CD4-positive, alpha-beta memory T cell (primary cell): ENCODE measurements at places on chromosomes 5 and 9. TPM values are rescaled to one million over a fixed set of nuclear protein-coding genes. Genes with fewer than 3 reads are reported as not detected.

DNA sequence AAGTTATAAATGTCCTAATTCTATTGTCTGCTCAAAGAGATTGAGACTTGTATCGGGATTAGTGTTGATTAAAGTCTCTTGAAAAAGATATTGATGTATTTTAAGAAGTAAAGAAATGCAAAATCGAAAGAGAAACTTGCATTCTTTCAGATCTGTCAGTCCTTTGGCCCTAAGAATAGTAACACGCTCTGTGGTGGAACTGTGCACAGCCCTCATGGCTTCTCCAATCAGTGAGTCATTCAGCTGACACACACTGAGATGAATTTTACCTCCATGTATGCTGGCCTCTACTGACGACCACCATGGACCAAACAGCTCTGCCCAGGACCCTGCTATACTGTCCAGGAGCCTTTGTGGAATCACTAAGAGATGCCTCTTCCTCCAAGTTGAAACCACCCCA is 232.4 kb downstream of the ESM1 start:
- no peak for DNase-seq

GRCh38 chr9:133171161-133171961 is 7.6 kb upstream of the GBGT1 start:
- DNase-seq: no peak

DNA sequence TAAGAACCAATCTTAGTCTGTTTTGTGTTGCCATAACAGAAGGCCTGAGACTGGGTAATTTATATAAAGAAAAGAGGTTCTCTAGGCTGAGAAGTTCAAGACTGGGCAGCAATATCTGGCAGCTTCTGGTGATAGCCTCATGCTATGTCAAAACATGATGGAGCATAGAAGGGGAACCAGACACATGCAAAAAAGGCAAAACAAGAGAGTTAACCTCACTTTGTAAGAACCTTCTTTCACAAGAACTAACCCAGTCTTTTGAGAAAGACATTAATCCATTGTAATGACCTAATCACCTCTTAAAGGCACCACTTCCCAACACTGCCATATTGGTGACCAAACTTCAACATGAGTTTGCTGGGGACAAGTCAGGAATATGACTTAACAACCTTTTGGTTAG is 37.3 kb downstream of the FSD1L start:
- no peak for DNase-seq

Gene TLX3
- polyA plus RNA-seq: not detected

DNA sequence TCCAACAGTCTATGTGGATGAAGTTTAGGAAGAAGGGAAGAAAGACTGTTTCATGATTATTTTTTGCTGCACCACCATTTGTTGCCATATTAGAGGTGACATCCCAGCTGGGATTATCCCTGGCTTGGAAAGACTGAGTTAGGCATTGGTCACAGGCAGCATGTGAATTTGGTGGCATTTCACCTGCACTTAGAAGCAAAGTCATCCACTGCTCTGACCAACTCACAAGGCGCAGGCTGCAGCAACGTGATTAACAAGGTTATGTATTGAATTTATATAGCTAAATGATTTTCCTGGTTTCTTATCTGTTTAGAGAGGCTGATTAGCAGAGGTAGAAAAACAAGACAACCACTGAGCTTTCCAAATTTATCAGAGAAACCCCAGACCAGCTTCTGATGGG is 2.7 kb downstream of the FYB1 start:
- DNase-seq: no peak

DNA sequence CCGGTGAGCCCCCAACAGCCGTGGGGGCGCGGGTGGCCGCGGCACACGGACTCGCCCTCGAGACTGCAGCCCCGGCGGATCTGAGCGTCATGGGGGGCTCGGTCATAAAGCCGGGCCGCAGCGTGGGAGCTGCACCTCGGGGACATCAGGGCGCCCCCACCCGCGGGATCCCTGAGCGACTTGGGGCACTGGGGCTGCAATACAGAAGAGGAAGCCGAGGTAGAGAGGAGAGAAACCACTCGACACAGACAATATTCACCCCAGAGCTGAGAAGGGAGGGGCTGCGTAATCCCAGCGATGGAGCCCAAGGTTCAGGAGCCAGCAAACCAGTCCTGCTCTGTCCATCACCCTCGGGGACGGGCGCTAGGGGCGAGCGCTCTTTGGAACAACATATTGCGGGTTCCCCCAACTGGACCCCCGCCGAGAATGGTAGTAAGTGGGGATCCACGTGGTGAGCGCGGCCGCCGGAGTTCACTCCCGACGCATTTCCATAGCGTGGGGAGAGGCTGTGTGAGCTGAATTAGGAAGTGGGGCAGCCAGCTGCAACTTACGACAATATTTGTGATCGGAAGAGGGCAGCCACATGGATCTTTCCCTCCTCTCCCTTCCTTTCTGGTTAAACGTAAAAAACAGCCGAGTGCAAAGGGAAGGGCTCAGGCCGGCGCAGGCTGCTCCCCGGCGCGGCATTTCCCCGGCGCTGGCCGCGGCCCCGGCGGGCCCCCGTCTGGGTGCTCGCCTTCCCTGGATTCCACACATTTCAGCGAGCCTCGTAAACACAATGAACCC is 9.9 kb downstream of the PTCH1 start:
- DNase-seq: peak; percentile 31

DNA sequence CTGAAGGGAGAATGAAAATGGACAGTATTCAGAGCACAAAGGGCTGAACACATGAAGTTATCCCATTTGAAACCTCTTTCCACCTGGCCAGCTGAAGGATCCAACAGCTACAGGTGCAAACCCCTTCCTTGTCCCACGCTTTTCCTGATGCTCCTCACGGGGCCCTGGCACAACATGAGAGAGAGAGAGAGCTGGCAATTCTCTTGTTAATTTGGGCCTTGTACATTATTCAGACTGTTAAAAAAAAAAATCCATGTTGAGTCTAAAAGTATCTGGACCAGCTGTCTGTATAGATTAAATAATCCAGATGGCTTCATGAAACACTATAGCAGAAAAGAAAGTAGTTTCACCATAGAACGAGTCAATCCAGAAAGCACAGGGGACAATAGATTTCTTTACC is 74.1 kb downstream of the HMHB1 start:
- no peak for DNase-seq

Gene SVEP1
- polyA plus RNA-seq: not detected

Gene AFAP1L1
- not detected for polyA plus RNA-seq

DNA sequence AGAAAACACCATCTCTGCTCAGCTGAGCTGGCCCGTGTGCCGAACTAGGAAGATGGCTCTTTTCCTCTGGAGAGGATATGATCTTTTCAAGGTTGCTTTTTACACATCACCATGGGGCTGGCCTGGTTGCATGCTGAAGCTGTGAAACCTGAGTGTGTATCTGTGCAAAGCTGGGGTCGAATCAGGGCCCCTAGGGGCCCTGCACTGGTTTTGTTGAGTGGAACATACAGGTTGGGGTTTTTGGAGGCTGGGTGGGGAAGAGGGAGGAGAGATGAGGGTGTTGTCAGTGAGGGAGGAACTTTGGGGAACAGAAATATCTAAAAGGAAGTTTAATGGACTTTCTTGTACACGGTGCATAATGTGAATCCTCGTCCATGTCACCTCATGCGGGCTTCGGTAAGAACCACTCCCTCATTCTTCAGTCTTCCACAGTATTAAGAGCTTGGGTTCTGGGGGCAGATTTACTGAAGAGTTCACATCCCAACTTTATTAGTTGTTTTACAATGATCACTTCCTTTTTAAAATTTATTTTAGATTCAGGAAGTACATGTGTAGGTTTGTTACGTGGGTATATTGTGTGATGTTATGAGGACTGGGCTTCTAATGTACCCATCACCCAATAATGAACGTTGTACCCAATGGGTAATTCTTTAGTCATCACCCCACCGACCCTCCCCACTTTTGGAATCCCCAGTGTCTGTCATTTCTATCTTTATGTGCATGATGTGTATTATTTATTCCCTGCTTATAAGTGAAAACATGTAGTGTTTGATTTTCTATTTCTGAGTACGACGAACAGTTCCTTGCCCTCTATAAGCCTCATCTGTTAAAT is 238.2 kb downstream of the NR3C1 start:
- DNase-seq: no peak

- DNase-seq: no peak
Measured at GRCh38 chr5:16936989-16937438, 926 bp upstream of the MYO10 start.

DNA sequence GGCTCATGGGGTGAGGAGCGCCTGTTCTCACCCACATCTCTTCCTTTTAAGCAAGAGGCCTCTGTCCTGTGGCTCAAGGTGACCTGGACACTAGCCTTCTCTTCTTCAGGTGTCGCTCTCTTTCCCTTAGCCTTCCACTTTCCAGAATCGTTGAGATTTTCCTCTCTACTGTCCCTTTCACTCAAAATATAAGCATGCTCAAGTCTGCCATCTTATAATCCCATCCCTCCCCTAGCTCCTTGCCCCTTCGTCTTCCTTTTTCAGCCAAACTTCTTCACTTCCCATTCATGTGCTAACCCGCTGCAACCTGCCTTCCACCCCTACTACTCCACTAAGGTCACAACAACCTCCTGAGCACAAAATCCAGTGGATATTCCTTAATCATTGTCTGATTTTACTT is 13.1 kb downstream of the PTGR1 start:
- DNase-seq: no peak

Gene IFNA2
- not detected for polyA plus RNA-seq

Gene FOXD4L6
- not detected for polyA plus RNA-seq

Gene ARID3C
- polyA plus RNA-seq: not detected

Gene NIM1K
- polyA plus RNA-seq: 0.24 TPM

Gene RPS23
- polyA plus RNA-seq: 3,108 TPM

GRCh38 chr9:8860086-8860485 is 1060.5 kb upstream of the DMAC1 start:
- DNase-seq: no peak

- no peak for DNase-seq
Measured at GRCh38 chr9:125393426-125393825, 131.8 kb downstream of the GAPVD1 start.

GRCh38 chr9:130846487-130847305 is 11.6 kb downstream of the ABL1 start:
- DNase-seq: no peak

DNA sequence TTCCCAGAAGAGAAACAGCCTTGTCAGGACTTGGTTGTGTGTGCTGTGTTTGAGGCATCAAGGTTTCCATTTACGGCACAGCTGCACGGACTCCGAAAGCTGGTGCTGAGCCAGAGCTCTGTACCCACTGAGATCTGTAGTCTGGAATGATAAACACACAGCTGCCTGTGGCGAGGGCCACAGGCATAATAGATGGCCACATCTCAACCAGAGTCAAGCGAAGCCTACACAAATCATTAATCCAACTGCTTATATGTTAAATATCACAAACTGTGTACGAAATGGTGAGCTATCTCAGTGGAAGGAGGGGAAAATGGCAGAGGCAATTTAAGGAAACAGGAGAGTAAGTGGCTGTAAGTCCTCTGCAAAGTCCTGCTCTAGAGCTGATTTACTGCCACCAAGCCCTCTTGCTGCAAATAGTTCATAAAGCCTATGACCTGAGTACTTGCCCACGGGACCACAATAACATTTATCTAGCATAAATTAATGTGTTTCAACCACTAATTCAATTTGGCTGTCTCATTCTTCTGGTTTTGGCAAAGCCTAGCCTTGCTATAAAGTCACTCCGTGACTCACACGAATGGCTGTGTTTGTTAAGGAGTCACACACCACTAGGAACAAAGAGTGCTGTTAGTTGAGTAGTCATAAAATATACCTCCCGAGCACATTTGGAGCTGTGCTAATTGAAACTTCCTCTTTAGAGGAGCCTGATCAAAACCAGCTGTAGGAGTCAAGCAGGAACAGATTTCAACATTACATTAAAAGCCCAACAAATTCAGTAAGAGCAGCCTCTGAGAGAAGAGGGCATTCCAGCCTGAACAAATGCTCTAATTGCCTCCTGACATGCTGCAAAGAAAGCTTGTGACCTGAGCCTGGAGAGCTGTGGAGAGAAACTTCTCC is 738.6 kb upstream of the ZNF608 start:
- DNase-seq: no peak

GRCh38 chr9:13744261-13744901 is 464.9 kb upstream of the MPDZ start:
- no peak for DNase-seq

GRCh38 chr5:62596096-62596495 is 17.5 kb downstream of the LRRC70 start:
- no peak for DNase-seq

Gene DOCK8
- 31.0 TPM for polyA plus RNA-seq

Gene HNRNPA0
- polyA plus RNA-seq: 8.6 TPM

GRCh38 chr5:40796487-40796889 is 1.7 kb downstream of the PRKAA1 start:
- DNase-seq: no peak

Gene ADGRV1
- polyA plus RNA-seq: not detected

DNA sequence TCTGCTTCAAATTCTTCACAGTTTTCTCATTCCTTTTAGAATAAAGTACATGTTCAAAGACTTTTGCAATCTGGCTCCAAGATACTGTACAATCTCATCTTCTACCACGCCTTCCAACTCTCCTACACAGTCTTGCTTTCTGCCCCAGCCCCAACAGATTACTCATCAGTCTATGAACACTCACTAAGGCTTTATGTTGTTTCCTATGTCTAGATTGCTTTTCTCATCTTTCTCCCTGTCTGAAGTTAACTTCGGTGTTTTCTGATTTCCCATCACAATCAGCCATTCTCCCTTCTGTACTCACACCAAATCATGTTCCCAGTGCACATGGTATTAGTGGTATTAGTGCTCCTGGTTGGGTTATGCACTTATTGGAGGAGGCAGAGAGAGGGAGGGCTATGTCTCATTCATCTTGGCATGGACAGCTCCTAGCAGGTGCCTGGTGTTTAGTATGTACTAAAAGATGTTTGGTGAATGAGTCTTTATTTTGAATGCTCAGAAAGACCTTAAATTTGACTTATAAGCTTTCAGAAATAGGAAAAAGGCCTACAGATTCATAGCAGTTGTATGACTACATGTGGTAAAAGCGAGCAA is 44.0 kb upstream of the ZNF608 start:
- DNase-seq: no peak

DNA sequence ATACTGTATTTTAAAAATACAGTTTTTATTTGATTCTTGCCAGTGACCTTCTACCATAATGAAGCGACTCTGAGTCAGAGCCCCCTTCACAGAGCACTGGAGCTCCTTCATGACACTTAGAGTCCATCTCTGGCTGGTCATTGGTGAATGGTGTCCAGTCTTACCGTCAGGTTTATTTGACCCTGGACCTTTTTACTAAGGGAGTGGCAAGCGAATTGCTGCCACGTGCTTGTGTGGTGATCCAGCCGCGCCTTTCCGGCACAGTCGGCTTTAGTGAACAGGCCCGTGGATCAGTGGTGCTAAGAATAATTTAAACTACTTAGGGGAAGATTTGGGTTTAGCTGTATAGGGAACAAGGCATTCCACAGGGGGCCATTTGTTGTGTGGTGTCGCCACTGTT is 48.5 kb downstream of the PRRC2B start:
- DNase-seq: no peak

DNA sequence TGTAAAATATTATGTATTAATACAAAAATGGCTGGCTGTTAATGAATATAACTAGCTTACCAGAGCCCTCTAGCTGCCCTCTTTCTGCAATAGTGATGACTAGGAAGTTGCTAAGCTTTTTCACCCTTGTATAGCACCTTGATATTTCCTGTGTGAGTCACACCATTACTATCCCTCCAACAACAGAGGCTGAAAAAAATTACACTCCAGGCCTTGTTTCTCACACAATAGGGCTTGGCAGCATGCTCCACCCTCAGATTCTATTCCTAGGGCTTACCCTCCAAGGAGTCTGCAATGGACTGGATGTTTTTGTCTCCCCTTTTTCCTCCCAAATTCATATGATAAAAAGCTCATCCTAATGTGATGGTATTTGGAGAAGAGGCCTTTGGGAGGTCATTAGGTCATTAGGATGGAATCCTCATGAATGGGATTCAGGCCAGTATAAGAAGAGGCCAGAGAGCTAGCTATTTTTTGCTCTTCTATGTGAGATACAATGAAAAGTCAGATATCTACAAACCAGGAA is 184.6 kb upstream of the MAP1B start:
- DNase-seq: no peak
